ENCODE measurements at places on chromosomes 1 and 21.

DNA sequence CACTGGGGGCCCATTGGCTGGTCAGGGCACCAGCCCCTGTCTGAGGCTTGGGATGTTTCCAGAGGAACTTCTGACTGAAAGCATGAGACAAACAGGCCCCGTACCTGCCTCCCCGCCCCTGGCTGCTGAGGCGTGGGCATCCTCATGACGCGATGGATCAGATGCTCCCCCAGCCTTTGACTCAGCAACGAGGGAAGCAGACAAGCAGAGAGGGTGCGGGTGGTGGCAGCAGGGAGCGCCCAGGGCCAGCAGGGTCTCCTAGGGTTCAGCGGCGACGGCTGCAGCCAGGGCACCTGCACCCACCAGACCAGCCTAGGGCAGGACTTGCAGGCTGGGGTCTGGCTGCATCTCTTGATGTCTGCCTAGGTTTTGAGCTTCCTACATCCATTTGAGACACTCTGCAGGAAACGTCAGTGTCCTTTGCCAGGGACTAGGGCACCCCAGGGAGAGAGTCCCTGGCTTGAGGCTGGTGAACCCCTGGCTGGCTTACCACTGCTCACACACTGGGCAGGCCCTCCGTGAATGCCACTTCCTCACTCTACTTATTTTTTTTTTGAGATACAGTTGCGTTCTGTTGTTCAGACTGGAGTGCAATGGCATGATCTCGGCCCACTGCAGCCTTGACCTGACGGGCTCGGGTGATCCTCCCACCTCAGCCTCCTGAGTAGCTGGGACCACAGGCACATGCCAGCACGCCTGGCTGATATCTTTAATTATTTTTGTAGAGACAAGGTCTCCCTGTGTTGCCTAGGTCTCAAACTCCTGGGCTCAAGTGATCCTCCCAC is 63.3 kb downstream of the DHRS3 start:
- no peak for DNase-seq

DNA sequence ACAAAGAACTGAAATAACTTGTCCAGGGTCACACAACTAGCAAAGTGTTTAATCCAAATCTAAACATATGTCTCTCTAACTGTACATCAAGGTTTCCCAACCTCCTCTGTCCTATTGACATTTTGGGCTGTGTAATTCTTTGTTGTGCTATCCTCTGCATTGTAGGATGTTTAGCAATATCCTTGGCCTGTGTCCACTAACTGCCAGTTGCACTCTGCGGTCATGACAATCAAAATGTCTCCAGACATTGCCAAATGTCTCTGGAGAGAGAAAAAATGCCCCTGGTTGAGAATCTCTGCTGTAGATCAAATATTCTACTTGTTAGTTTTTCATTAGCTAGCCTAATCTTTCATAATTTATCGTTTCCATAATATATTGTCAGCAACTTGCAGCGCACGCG is 353.4 kb upstream of the NEGR1 start:
- no peak for DNase-seq

- DNase-seq = no peak
Measured at GRCh38 chr1:178230881-178231409, 137.0 kb downstream of the RASAL2 start.

- no peak for DNase-seq
Measured at GRCh38 chr1:151990856-151991198, 2.8 kb downstream of the S100A10 start.

GRCh38 chr21:27257226-27257625 is 290.3 kb upstream of the ADAMTS5 start:
- DNase-seq = no peak

DNA sequence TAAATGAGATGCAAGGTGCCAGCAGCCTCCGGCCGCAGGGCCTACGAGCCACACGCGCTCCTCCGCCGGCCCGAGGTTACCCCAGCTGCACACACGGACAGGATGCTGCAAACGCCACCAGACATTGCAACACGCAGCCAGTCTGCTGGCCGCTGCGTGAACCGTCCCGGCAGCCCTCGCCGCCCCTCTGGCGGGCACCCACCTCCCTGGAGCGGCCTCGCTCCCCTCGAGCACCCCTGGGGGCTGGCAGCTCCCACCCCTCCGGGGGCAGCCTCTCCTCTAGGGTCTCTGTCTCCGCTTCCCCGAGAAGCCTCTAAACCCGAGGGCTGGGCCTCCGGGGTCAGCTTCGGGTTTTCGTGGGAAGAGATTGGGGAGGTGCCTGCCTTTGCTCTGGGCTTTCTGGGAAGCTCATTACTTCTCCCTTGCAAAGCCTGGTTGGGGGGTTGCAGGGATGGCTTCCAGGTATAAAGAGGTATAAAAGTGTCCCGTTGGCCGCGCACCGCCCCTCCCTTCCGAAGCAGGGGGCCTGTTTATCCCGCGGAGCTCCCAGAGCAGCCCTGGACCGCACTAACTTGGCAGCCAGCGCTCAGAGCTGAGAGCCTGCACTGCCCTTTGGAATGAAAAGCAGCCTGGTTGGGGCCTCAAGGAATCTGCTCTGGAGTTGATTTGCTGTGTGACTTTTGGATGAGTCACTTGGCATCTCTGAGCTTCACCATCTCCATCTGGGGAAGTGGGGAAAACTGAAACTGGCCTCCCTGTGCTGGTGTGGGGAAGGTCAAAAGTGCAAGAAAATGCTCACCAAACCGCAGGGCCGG is 21.8 kb downstream of the DHRS3 start:
- no peak for DNase-seq

GRCh38 chr1:246492611-246493245 is 14.4 kb downstream of the SMYD3 start:
- DNase-seq = peak; percentile 27

DNA sequence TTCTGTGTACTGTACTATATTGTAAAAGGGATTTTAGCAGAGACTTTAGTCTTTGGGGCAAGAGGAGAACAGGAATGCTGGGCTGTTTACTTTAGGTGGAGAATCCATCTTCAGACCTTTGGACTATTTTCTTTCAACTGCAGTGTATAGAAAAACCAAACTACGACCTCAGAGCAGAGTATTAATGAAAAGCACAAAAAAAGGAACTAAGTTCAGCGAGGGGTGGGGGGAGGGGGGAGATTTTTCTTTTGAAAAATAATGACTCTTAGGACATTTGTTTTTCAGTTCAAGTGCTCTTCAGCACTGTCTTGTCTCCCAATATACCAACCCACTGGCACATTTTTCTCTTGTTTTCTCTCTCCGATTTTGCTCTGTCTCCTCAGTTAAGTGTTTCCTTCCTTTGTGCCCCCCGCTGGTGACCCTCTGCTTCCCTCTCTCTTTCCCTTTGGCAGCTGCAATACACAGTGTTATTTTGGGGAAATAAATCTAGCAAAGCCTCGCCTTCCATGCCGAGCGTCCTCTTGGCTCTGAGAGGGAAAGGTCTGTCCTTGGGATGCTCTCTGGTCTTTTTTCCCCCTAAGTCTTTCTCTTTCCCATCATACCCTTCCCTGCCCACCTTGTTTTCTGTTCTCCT is 44.8 kb downstream of the ACP6 start:
- no peak for DNase-seq

DNA sequence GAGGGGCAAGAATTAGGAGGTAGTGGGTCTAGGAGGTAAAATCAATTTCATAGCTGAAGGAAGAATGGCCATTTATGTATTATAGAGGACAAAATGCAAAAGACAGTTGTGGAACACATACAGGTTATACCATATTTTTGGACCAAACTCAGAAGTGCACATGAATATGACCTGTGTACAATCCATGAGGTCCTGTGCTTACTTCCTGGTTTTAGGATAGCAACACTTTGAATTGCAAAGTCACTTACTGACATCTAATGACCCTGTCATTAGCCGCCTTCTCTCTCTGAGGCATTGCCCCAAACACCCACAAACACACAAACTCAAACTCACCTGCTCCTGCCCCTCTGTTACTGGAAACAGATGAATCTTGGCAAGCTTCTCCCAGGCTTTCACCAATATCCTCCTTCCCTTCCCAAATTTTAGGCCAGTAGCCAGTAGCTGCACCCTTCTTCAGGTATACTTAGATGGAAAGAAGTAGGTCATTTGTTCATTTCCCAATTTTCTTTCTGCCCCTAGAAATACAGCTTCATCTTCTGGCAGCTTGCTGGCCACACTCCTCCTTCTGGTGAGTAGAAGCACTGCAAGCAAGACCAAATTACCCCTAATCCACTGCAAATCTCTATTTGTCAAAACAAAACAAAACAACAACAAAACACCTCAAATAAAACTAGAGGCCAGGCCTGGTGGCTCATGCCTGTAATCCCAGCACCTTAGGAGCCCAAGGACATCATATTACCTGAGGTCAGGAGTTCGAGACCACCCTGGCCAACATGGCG is 13.7 kb upstream of the RPL5 start:
- peak; percentile 32 for DNase-seq

GRCh38 chr1:22420455-22421053 is 31.1 kb upstream of the ZBTB40 start:
- no peak for DNase-seq

- no peak for DNase-seq
Measured at GRCh38 chr1:64934878-64935275, 31.5 kb downstream of the JAK1 start.

GRCh38 chr1:207021139-207021861 is 11.3 kb downstream of the C1orf116 start:
- DNase-seq = no peak

DNA sequence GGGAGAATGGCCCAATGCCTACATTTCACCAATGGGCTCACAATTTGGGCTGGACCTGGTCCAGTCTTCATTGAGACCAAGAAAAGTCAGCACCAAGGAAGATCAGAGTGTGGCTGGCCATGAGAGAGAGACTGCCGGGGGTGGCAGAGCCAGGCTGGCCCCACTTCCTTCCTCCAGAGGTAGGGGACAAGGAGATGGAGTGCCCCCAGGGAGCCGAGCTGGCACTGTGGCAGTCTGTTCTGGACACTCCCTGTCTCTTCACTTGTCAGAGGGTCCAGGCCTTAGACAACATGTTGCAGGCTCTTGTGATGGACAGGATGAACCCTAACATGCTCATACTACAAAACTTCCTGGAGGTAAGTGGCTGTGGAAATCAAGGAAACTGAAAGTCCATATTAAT is 27.7 kb downstream of the INAVA start:
- no peak for DNase-seq
